ENCODE measurements at places on chromosomes 5 and 9. TPM values are rescaled to one million over a fixed set of nuclear protein-coding genes. Genes with fewer than 3 reads are reported as not detected.

DNA sequence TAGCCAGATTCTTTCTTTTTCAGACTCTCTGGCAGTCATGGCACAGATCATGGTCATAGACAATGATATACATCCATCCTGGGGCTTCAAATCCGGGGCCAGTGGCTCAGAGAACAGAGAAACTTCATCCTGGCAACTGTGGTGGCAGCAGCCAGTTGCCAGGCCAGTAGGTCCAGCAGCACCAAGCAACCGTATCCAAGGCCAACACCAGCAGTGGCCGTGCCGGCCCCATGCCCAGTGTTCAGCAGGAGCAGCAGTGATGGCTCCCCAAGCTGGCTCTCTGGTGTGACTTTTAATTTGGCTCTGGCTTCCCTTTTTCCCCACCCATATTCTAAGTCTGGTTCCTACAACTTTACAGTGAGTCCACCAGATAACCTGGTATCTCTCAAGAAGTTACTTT, 300.5 kb downstream of the DEPDC1B start:
- DNase-seq = no peak

Gene GAPT
- polyA plus RNA-seq = 1.1 TPM

DNA sequence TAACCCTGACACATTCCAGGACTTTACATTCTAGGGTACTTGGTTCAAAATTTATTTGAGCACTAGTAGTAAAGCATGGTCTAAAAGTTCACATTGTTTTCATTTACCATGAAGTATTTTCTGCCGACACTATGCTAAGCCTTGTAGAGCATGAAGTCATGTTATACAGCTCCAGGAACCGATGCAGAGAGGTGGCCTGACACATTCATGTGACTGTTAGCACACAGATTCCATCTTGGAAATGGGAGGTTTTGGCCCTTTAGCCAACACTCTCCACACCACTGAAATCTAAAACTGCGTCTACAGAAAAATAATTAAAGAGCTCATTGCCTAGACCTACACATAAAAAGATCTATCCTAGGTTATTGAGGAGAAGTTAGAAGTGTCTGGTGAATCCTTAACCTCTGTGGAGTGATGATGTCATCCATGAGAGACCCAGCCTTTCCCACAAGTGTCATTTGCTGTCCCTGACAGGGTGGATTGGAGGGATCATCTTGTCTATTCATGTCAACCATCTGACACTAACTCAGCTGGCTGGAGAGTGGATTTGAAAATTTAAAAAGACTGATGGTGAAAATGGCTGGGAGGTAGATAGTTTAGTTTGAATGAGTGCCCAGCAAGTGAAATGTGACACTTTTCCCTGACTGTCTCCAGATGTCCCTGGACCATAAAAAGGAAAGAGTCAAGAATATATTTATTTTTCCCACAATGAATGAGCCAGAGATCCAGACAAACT, 1.3 kb downstream of the RANBP3L start:
- DNase-seq = no peak

- no peak for DNase-seq
Measured at GRCh38 chr5:130978475-130978874, 186.6 kb downstream of the HINT1 start.

DNA sequence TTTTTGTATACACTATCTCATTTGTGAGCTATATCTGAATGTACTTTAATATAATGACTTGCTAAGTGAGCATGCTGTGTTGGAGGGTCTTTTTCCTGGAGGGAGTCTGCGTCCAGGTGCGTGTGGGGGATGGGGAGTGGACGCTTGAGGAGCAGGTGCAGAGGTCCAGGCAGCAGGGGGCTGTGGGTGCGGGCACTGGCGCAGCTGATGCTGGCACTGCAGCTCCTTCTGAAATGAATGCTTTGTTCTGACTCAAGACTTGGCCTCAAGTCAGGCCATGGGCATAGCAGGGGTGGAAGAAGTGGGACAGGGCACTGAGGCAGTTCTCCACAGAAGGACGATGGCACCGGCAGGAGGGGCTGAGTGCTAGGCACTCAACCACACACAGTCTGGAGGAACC, 165.7 kb upstream of the IRX1 start:
- DNase-seq = no peak

Gene ADCY2
- polyA plus RNA-seq = 6.4 TPM

Gene ZNF883
- 9.6 TPM for polyA plus RNA-seq

DNA sequence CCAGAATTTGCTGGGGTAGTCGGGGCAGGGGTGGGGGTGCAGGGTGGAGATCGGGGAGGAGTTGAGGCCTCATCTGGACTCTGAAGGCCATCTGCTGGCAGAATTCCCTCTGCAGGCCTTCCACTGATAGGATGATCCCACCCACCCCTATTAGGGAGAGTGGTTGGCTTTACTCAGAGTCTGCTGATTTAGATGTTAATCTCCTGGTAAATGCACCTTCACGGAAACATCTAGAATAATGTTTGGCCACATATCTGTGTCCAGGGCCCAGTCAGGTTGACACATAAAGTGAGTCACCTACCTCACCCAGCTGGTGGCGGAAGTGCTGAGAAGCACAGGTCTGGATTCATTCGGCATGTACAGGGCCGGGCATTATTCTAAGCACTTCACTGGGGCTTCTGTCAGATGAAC, 50.0 kb downstream of the DAPK1 start:
- no peak for DNase-seq

- no peak for DNase-seq
Measured at GRCh38 chr5:103951776-103952175, 389.2 kb upstream of the NUDT12 start.

GRCh38 chr9:84699984-84700383, 30.5 kb downstream of the NTRK2 start:
- no peak for DNase-seq

DNA sequence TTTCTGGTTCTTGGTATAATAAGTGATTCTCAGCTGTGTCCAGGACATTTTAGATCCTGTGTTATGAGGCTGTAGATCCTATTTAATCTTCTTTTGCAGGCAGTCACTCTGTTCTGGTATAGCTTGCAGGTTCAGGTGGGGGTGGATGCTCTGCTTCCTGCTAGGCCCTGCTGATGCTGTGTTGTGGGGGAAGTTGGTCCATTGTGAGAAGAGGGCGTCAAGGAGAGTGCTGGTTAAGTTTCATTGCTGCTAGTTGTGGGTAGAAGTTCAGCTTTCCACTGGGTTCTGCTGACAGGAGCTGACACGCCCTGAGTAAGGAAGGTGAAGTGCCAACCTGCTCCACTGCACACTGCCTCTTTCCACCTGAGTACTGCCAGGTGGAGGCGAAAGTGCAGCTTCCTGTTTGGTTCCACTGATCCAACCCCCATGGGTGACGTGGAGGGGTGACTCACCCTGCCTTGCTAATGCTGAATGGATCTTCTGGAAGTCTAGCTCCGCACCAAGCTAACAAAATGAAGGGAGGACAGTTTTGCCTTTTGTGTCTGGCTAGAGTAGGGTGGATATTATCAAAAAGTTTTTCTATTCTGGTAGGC, 16.3 kb downstream of the NMRK1 start:
- DNase-seq = no peak

Gene ITK
- 0.30 TPM for polyA plus RNA-seq

Gene TTLL11
- 7.8 TPM for polyA plus RNA-seq

DNA sequence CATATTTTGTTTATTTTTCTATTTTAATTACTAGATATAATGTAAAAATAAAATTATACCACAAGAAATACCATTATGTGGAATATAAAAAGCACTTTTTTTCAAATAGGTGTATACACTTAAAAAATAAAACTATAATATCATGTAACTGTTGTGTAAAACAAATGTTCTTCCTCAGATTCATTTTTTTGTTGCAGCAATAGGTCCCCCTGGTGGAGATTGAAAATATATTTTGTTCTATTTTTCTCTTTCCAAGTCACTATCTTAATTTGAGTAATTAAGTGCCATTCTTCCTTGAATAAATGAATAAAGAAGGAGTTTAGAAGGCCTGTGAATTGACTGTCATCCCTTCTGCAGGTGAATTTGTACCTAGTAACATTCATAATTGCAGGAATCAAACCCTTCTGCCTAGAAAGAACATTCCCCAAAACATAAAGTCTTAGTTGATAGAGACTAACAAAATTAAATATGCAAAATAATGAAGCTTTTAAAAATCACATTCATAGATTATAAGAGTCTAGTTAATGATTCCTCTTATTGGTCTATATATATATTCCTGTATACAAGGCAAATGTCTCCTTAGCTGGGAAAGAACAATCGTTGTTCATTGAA, 23.4 kb downstream of the CETN3 start:
- DNase-seq = no peak

GRCh38 chr5:66861402-66861801, 265.2 kb downstream of the MAST4 start:
- DNase-seq = no peak

Gene NMUR2
- polyA plus RNA-seq = 0.09 TPM

GRCh38 chr5:159241946-159242552, 21.0 kb upstream of the UBLCP1 start:
- no peak for DNase-seq

DNA sequence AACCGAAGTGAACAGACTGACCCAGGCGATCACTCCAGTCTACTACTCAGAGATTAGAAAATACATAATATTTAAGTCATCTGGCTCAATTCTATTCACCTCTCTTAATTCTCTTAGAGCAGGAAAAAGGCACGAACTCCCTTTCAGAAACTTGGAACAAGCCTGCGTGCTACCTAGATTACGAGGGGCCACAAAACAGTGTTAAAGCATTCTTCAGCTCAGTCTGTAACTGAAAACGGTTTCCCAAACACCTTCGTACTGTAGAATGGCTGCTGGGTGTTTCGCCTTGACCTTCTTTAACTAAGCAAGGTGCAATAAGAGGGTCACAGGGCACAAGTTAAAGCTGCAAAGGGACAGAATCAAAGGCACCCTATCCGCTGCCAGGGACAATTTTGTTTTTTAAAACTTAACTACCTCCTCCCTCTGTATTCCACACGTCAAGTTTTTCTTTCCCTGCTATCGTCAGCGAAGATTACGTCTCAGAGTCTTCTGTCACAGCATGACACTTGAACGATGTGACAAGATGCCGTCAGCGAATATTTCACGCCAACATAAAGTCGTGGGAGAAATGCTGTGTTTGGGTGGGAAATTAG, 687 bp downstream of the LYSMD3 start:
- peak; percentile 62 for DNase-seq
